Memory B cell (primary cell): ENCODE measurements at places on chromosomes 12 and 14.

DNA sequence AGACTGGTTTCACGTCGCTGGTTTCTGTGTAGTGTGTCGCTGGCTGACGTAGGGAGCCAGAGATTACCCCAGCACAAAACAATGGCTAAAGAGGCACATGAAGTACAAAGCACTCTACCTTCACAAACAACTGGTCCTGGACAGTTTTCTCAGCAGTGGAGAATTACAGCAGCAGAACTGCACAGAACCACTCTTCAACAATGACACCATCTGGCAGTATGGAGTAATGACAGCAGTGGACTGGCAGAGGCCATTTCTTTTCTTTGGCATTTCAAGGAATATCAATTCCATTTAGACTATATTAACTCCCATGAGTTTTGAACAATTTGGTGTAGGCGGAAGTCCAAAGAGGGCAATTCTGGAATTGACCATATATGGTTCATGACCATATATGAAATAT is 1074.1 kb downstream of the AACS start:
- DNase-seq: no peak

DNA sequence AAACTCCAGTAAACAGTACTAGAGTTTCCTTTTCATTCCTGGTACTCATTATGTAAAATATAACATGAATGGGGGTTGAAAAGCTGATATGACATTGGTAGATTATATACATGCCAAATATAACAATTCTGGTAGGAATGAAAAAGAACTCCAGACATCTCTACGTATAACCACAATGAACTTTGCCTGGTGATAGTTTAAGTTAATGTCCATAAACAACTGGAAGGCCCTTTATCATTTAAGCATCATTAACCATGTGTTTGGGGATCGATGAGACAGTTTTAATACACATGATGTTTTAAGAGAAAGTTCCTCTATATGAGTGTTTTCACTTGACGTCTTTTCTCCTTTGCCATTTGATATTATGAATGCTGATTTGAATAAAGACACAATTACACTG is 5.8 kb downstream of the PTGER2 start:
- no peak for DNase-seq

GRCh38 chr12:75087654-75088053 is 122.0 kb downstream of the KCNC2 start:
- no peak for DNase-seq

GRCh38 chr14:68477110-68477455 is 315.8 kb downstream of the ZFP36L1 start:
- DNase-seq: no peak

DNA sequence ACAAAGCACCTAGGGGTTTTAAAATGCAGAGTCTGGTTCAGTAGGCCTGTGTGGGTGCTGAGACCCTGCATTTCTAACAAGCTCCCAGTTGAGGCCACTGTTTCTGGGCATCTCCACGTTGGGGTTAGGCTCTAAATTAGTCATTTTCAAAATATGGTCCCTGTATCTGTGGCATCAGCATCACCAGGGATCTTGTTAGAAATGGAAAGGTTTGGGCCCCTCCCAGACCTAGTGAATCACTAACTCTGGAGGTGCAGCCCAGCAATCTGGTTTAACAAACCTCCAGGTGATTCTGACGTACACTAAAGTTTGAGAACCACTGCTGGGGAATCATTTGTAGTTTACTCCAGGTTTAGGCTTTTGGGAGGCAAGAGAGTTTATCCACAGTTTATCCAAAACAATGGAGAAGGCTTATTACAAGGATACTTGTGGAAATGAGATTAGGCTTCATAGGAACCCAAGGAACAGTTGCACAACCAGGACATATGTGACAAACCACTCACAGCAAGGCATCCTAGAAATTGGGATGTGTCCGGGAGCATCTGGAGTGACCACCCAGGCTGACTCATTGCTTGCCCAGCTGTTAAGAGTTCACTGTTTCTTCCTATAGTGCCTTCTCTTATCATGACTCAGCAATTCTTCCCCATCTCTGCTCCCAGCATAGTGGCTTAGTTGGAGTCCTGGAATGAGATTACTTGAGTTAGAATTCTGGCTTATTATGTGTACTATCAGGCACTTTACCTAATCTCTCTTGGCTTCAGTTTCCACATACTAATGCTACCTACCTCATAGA is 71.6 kb upstream of the STXBP6 start:
- no peak for DNase-seq

GRCh38 chr12:4958697-4959375 is 49.1 kb downstream of the KCNA1 start:
- no peak for DNase-seq

- DNase-seq: no peak
These were observed 24.4 kb upstream of the CAPRIN2 start for GRCh38 chr12:30779178-30779577.

DNA sequence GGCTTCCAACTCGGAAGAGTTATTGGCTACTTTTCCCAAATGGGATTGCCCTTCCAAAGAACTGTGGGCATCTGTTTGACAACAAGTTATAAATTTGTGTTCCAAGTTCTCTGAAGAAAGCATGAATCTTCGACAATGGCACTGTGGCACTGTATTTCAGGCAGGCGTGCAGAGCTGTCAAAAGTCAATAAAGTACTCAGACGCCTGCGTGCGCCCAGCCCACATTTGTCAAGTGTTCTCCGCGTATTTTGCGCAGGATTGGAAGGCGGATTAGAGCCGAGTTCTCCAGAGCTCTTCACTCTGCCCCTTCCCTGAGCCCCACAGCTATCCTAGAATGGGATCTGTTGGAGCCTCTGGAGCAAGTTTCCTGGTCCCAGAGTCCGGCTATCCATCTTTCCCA is 103.2 kb downstream of the SLC25A47 start:
- DNase-seq: no peak

DNA sequence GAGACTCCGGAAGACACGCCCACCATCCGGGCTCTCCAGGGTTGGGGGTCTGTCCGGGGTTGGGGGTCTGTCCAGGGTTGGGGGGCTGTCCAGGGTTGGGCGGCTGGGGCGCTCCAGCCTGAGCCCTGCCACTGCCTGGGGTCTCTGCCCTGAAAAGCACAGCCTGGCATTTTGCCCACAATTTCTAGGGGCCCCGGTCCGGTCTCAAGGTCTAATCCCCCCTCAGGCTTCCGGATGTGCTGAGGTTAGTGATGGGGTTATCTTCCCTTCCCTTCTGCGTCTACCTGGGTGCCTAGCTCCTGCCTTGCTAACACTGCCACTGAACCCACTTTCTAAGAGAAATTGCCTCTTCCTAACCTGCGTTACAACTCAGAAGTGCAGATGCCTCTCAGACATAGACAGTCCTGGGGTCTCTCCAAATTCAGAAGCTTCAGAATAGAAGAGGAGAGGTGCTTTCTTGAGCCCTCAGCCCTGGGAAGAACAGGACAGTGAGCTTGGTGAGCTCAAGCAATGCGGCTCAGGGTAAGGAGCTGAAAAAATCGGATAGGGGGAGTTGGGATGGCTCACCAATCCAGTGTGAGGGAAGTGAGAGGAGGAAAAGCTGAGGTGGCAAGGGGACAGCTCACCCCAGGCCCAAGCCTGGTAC is 5.7 kb downstream of the LHX5 start:
- DNase-seq: no peak

- no peak for DNase-seq
These were observed 162.9 kb downstream of the GXYLT1 start for GRCh38 chr12:41981758-41982157.

GRCh38 chr12:43208221-43208620 is 343.8 kb downstream of the ADAMTS20 start:
- DNase-seq: no peak

- peak; percentile 37 for DNase-seq
These were observed 673 bp upstream of the TTC9 start for GRCh38 chr14:70640938-70641547.

DNA sequence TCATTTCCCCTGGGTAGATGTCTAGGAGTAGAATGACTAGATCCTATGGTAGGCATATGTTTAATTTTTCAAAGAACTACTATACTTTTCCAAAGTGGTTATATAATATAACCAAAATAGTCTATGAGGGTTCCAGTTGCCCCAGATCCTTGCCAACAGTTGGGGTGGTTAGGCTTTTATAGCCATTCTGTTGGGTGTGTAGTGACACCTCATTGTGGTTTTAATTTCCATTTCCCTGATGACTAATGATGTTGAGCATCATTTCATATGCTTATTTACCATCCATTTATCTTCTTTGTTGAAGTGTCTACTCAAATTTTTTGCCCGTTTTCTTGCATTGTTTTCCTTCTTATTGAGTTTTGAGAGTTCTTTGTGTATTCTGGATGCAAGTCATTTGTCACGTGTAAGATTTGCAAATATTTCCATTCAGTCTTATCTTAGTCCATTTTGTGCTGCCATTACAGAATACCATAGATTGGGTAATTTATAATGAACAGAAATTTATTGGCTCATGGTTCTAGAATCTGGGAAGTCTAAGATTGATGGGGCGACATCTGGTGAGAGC is 4.7 kb downstream of the SYNE2 start:
- no peak for DNase-seq
